MG63 (cell line): ENCODE measurements at places on chromosomes 12 and 14. TPM values are rescaled to one million over a fixed set of nuclear protein-coding genes. Genes with fewer than 3 reads are reported as not detected.

DNA sequence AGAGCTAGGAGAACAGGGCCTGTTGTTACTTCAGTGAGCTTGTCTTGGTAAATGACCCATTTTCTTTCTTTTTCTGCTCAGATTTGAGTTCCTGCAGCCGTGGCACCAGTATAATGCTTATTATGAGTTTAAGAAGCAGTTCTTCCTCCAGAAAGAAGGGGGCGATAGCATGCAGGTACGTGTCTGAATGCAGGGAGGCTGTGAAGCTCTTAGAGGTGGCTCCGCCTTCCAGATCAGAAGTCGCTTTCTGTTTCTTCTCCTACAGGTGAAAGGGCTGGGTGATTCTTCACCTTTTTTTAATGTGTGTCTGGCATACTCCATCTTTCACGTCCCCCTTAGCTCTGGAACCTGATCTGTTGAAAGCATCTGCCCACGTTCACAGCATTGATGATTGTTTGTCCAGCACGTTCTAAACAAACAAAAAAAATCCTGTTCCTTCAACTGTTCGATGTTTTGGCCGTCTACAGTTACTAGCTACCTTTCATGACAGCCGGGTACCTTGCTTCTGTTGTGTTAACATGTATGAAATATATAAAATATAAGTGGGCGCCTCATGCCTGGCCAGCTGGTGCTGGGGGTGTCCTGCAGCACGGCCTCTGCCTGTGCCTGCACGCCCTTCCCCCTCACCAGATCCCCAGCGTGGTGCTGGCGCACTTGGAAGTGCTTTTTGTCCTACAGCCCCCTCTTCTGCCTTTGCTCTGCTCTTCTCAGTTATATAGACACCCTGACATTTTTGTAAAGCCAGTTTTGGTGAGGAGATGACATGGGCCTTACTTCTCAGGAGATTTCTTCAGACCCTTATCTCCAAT, 44.6 kb downstream of the SFSWAP start:
- DNase-seq: no peak

GRCh38 chr12:121438905-121439304, 39.0 kb downstream of the RNF34 start:
- DNase-seq: no peak

DNA sequence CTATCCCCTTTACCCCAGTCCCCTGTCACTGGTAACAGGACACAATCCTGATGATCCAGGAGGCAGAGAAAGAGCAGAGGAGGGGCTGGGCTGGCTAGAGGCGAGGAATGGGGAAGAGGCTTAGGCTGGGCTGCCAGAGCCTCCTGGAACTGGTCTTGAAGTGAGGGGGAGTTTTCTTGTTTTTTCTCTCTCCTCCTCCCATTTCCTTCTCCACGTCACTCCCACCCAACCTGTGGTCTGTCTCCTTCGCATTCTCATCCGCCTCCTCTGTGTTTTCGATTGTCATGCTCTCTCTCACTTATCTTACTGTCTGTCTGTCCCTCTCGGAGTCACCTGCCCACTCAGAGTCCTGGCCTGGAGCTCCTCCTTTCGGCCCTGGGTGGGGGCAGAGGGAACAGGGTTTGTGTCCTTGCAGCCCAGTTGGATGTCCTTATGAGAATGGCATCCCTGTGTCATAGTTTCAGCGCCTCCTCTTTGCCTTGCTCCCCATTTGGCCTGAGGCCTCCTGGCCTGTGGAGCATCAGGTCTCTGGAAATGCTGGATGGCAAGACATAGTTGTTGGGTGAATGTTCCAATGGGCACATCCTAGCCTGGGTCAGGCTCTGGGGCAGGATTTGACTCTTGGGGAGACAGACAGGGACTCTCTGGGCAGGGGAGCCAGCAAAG, 3.4 kb upstream of the KRT80 start:
- DNase-seq: no peak

- peak; percentile 61 for DNase-seq
Observed at GRCh38 chr14:66087231-66087630, 398.9 kb upstream of the CCDC196 start.

The TAC3 gene
- 0.36 TPM in 1 of 2 replicates, not detected in the other for total RNA-seq
